ENCODE measurements at places on chromosomes 11 and 22. TPM values are rescaled to one million over a fixed set of nuclear protein-coding genes. Genes with fewer than 3 reads are reported as not detected.

OR10V1 gene
- not detected for total RNA-seq

PRR5L gene
- 7.6 TPM for total RNA-seq

BMAL1 gene
- total RNA-seq, result 10.3 TPM

POTEH gene
- not detected for total RNA-seq

SLC22A8 gene
- not detected for total RNA-seq

LIPT2 gene
- 1.6 TPM for total RNA-seq

RGL4 gene
- not detected for total RNA-seq

PLEKHA7 gene
- 0.31 TPM for total RNA-seq

OR10A2 gene
- total RNA-seq, result not detected

CDC45 gene
- total RNA-seq, result 11.2 TPM

All from aortic smooth muscle cell (primary cell).